MV-4-11 (cell line): ENCODE measurements at places on chromosomes 4 and X.

DNA sequence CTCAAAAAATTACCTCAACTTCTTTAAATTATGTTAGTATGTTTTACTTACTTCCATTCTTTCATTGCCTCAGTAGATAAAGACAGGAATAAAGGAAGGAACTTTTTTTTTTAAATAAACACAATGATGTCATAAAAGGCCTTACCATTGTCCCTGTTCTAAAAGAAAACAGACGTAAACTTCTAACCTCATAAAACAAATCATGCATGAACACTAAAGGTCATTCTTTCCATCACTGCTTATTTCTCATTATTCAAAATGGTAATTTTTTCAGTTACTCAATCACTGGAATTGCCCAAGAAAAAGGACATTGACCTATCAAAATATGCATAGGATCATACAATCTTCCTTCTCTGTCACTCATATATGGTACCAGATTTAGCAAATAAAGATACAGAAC is 32.2 kb upstream of the ARMCX2 start:
- DNase-seq: no peak

- DNase-seq: no peak
Observed at GRCh38 chrX:131802836-131803626, 220.1 kb upstream of the STK26 start.

- DNase-seq: peak; percentile 66
Observed at GRCh38 chrX:119516157-119516702, 48.0 kb downstream of the SLC25A5 start.

DNA sequence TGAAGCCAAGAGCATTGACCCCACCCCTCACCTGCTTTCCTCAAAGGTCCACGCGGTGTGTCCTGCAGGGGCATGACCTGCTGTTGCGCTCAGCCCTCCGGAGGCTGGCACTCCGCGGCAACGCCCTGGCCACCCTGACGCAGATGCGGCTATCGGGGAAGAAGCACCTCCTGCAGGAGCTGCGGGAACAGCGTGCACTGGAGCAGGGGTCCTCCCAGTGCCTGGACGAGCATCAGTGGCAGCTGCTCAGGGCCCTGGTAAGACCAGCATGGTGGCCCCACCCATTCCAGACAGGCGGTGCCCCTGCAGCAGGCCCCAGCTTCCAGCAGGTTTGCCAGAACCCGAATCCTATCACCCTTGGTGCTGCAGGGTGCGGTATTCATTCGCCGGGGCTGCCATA is 86.0 kb downstream of the EVC start:
- DNase-seq: no peak

- no peak for DNase-seq
Observed at GRCh38 chrX:4935401-4935800, 1222.0 kb upstream of the PRKX start.

DNA sequence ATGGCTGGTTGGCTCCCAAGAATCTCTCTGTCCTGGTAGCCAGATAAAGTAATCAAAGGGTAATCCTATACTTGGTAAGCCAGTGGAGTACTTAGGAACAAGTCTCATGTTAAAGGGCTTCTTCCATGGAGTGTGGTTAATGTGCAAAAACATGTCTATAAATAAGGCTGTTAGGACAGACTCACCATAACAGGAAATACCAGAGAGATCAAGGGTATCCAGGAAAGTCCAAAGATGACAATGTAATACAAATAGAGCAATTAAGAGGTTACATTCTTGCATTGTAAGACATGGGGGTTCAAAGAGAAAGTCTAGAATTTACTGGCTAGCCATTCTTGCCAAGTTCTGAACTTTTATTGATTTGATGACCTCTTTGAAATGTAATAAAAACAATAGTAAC is 61.9 kb upstream of the ZCCHC13 start:
- DNase-seq: no peak

- DNase-seq: peak; percentile 59
Observed at GRCh38 chr4:14178421-14178820, 550.9 kb upstream of the BOD1L1 start.

DNA sequence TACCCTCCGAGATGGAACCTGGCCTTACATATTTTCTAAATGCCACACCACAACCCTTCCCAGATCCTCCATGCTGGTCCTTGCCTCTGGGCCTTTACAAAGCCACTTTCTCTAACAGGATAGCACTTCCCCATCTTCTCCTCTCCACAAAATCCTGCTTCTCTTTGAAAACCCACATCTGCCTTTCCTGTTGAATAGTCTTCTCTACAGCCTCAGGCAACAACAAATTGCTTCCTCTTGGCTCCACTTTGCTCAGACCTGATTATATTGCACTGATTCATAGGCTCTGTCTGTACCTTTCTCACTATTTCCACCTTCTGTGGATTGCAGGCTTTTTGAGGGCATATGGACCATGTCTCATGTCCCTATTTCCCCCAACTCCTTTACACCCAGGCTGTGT is 203.7 kb upstream of the MBNL3 start:
- DNase-seq: no peak

GRCh38 chr4:143337600-143338287 is 1.1 kb downstream of the GAB1 start:
- no peak for DNase-seq

DNA sequence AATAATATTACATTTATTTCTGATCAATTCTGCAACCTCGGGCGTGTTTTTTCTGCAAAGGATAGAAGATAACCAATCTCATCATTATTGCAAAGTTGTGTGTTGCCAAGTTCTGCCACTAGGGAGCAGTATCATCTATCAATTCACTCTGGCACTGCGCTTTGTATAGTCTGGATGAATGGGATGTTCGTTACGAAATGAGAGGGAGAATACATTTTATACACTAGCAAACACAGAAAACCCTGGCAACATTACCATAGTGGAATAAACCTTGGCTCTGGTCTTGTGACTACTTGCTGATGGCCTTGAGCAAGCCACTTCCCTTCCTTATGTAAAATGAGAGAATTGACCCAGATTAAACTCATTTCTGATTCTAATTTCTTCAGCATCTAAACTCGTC is 97.5 kb upstream of the ZNF518B start:
- DNase-seq: peak; percentile 41

DNA sequence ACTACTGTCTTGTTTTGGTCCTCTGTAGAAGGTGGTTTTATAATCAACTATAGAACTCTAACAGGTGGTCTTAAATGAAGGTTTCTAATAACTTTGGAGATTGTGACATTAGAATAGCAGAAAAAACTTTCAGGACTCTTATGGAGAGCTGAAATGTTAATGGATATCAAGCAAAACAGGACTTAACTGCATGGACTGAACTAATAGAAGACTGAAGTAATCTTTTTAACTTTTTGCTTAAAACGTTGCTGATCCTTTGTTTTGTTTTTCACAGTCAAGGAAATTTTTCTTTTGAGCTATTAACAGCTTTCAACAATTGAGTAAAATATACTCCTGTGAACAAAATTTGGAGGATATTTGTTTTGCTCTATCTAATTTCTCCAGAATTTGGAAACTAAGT is 17.2 kb downstream of the NXT2 start:
- peak; percentile 4 for DNase-seq

DNA sequence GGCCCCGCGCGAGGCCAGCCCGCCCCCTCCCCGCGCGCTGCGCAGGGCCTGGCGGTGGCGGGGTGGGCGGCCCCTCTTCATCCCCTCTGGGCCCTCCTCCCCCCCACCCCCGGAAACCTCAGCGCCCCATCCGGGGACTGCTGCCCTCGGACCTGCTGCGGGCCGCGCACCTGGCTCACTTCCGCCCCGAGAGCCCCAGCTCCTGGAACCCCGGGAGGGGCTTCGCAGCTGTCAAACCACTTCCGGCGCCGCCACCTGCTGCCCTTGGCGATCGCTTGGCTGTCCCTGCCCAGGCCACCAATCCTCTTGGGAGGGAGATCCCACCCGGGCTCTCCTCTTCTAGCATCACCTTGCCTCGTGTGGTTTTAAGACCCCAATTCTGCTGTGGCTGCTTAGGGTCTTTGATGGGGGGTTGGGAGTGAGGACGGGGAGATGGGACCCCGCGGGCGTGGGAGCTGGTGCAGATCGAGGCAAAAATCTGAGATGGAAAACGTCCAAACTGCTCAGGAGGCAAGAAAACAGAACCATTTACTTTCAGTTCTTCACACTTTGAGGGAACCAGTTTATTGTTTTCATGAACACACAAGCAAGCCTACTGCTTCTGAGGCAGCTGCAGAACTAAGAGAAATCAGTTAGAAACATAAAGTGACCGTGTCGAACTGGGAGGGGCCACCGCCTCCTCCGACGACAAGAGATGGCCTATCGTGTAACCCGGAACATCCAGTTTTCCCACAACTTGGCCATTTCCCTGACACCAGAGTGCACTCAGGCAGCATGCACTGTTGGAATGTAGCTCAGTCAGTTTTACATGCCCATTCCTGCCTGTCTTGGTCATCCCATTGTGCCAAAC is 754 bp downstream of the MTMR1 start:
- peak; percentile 67 for DNase-seq

DNA sequence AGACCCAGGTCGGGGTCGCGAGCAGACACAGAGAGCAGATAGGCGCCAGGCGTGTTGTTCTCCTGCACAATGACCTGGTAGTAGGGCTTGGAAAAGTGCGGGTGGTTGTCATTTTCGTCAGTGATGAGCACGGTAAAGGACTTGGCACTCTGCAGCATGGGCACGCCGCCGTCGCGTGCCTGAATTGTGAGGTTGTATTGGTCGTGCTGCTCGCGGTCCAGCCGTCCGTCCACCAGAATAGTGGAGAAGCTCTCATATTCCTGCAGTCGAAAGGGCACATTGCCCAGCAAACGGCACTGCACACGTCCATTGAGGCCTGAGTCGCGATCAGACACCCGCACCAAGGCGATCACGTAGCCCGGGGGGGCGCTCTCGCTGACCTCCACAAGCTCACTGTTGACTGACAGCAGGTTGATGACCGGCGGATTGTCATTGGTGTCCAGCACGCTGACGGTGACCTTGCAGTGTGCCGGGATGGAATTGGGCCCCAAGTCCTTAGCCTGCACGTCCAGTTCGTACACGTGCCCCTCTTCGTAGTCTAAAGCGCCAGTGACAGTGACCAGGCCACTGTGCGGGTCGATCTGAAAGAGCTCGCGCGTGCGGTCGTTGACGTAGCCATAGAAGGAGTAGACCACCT is 2.8 kb downstream of the PCDH19 start:
- no peak for DNase-seq

DNA sequence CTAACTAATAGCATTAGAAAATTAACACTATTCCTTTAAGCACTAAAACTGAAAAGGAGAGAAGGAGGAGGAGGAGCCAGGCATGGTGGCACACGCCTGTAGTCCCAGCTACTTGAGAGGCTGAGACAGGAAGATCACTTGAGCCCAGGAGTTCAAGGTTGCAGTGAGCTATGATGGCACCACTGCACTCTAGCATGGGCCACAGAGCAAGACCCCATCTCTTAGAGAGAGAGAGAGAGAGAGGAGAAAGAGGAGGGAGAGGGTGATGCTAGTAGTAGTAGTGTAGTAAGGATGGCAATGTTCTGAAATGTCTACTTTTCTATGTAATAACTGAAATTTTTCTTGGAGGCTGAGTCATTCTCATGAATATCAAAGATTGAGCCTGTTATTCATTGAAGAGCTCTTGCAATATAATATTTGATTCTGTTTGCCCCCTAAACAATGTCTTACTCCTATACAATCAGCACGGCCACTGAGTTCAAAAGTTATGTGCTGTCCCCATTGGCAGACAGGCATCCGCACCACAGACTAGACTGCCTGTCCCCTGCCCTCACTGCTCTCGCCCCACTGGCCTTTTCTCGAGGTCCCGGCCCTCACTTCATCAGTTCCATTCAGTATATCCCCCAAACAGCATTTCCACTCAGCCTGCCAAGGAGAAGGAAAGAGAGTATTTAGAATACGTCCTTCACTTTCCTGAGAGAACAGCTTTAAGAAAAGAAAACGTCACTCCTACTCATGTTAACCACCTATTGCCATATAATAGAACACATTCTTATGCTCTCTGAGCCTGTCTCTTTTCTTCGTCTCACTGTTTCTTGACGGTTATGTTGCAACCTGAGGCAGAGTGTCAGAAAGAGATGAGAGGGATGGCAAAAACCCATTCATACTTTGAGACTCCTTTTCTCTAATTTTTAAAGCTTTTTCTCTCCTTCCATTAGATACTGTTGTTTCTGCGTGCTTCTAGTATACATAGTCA is 238.1 kb downstream of the PALLD start:
- no peak for DNase-seq

DNA sequence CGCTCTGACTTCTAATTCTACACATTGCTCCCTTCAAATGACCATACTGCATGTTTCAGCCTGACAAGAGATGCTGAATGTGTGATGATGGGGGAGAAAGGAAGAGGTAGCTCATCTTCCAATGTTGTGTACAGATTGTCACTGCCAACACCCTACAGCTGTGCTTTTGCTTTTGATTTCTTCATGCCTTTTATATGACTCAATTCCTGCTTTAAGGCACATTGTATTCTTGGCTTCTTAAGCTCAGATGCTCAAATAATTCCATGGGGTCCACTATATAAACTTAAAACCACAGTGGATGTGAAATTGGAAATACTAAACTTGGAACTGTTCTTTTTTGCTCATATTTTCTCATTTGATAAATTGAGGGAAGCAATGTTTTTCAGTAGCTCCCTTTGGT is 183.2 kb upstream of the WDFY3 start:
- DNase-seq: no peak

GRCh38 chrX:110531873-110532580 is 173.4 kb downstream of the RTL9 start:
- DNase-seq: no peak

DNA sequence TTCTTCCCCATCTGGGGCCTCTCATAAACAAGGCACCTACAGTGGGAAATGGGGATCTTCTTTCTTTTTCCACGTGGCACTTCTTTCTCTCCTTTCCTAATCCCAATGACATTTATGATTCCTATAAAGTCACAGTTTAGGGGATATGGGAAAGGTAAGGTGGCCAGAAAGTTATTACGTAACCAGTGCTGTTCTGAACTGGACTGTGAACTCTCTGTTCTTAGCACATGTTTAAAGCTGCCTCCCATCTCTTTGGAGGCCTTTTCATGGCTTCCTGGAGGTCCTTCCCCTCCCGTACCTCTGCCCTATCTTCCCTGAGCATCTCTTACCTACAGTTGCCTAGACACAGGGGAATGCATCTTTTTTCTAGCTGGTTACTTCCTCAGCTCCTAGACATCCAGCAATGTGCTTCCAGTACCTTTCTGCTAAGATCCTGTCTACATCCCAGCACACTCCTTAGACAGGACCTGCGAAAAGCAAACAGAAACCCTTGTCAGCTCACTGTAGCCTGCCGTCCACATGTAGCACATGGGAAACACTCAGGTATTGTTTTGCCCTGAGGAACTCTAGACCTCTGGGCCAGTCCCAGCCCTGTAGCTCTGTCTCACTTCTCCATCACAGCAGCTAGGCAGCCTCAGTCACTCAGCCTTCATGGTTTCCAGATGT is 195.4 kb downstream of the NWD2 start:
- no peak for DNase-seq

DNA sequence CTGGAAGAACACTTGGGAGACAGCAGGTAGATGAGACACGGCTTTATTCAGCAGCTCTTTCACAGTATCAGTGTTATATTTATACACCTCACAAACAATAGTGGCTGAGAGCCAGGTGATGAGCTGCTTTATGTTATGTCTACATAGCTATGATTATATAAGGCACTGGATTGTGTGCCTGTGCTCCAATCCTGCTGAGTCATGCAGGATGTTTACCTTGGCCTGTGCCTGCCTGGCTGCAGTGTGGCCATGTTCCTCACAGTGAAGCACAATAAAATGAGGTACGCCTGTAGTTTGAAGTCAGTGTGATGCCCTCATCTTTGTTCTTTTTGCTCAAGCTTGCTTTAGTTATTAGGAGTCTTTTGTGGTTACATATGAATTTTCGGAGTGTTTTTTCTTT is 31.3 kb downstream of the CXCL13 start:
- no peak for DNase-seq

GRCh38 chr4:40573593-40574311 is 55.9 kb downstream of the RBM47 start:
- peak; percentile 86 for DNase-seq

GRCh38 chr4:146511381-146511780 is 10.4 kb downstream of the SLC10A7 start:
- peak; percentile 13 for DNase-seq
